Activated T-cell treated with anti-CD3 and anti-CD28 coated beads, Interleukin-2, amount 50 U/mL, for 4 hours (primary cell): ENCODE measurements at places on chromosomes 3 and 15. TPM values are rescaled to one million over a fixed set of nuclear protein-coding genes. Genes with fewer than 3 reads are reported as not detected.

DNA sequence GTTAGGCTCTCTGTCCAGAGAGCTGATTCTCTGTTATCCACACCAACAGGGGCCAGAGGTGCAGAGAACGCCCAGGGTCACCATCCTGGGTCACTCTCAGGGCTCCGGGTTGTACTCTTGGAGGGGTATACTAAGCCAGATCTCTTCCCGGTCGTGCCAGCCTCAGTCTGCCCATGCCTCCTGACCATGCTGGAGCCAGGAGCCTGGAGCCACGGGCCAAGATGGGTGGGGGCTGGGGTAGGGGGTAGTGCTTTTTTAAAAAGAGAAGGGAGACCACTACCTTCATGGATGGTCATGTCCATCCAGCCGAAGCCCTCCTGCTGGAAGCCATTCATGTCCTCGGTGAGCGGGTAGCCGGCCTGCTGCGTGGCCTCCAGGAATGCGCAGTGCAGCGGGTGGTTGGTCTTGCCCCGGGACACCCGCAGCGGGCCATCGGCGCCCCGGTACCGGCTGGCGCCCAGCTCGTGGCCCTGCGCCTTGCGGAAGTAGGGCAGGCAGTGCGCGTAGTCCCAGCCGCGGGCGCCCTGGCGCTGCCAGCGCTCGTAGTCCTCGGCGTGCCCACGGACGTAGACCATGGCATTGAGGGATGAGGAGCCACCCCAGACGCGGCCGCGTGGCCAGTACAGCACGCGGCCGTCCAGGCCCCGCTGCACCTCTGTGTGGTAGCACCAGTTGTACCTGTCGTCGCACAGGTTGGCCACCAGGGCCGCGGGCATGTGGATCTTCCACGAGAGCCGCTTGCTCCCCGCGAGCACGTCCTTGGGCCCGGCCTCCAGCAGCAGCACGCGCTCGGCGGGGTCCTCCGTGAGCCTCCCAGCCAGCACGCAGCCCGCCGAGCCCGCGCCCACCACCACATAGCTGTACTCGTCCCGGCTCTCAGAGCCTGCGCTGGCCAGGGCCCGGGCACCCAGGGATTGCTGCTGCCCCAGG is 22.9 kb downstream of the CHDH start:
- no peak for DNase-seq

DNA sequence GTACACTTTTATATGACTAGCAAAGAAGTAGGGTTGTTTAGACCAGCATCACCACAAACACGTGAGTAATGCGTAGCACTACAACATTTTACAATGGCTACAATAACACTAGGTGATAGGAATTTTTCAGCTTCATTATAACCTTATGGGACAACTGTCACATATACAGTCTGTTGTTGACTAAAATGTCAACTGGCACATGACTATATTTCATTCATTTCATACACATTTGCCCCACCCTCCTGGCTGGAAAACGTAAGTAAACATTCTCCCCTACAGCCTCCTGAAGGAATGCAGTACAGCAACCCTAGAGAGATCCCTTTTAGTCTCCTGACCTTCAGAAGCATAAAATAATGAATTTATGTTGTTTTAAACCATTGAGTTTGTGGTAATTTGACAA is 16.2 kb downstream of the RIOX2 start:
- no peak for DNase-seq

DNA sequence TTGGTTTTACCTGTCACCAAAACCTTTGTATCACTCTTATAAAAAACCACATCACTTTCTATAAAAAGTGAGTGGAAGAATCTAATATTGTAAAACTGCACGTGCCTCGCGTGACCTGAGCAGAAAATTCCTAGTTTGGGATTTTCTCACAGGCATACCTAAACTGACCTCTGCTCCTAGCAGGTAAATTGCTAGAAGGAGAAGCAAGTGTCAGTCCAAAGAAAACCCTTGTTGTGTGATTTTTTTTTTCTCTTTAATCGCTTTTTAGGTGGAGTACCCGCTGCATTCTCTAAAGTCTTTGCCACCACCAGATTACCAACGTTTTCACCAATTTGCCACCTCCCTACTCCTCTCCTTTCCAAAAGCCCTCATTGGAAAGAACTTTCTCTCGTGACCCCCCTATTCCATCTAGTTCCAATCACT is 534 bp upstream of the UBE2E1 start:
- DNase-seq, result no peak

GRCh38 chr3:186979852-186980251 is 49.5 kb downstream of the ST6GAL1 start:
- no peak for DNase-seq

DNA sequence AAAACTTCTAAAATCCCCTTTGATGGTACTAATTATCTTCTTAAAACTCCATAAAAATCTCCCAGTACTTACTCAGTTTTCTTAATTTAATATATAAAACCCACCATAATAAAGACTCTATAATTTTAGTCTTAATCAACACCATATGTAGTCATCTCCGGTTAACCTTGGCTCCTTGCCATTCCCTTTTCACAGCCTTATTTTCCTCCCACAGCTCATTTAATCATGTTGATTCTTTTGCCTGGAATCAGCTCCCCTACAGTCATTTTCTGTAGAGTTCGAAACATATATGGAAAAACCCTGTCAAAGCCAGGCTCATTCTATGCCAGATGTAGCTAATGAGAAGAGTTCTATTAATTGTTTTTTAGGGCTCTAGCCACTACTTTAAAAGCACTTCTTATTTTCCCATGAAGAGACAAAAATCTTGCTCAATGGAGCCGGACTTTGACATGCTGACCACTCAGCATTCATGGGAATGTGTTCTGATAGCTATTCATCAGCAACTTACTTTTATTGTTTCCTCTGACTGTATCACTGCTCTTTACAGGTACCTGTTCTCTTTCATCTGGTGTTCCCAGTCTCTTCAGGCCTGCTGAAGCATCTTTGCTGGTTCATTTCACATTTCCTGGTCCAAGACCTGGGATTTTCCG is 573.4 kb downstream of the NAALADL2 start:
- DNase-seq, result no peak

GRCh38 chr15:88902221-88902835 is 7.0 kb upstream of the HAPLN3 start:
- DNase-seq, result no peak

- no peak for DNase-seq
These were observed 76.8 kb downstream of the SMAD3 start for GRCh38 chr15:67142092-67142766.

GRCh38 chr3:130341388-130341787 is 4.1 kb upstream of the COL6A5 start:
- DNase-seq, result no peak

The P3H2 gene
- 0.40 TPM for total RNA-seq

The TGM5 gene
- not detected for total RNA-seq

The THPO gene
- not detected for total RNA-seq

The VGLL3 gene
- 0.05 TPM for total RNA-seq

The TM4SF4 gene
- 1.3 TPM for total RNA-seq

The TIGIT gene
- total RNA-seq, result 22.6 TPM

The SIDT1 gene
- total RNA-seq, result 4.8 TPM

The ILDR1 gene
- not detected for total RNA-seq

The LRTM1 gene
- not detected for total RNA-seq

The LRRIQ4 gene
- not detected for total RNA-seq
